ENCODE measurements at places on chromosomes 2 and 18.

DNA sequence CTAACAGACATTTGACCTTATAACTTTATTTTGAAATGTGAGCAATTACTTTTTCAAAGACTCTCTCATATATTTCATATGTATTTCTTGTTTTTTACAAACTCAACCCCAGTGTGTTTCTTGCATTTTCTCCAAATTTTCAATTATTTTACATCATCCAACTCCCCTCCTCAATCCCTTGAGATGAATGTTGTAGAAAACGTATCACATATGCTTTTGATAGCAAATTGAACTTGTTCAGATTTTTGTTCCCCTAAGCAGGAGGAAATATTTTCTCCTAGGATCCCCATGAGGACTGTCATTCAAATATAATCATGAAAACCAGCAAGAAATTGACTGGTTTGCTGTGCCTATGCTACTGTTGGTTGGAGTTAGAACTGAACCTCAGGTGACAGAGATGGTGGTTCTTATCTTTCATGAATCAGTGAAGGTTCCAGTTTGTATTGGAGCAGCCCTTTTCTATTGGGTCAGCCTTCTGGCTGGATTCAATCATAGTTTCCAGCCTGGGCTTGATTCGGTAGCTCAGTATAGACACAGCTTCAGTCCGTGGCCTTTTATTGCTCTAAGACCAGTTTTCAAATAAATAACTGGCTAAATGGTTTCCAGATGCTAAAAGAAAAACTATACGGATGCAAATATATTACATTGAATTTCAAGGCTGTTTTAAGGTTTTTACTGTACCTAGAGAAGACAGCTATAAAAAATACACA is 591.0 kb downstream of the EPHA4 start:
- DNase-seq, result no peak

DNA sequence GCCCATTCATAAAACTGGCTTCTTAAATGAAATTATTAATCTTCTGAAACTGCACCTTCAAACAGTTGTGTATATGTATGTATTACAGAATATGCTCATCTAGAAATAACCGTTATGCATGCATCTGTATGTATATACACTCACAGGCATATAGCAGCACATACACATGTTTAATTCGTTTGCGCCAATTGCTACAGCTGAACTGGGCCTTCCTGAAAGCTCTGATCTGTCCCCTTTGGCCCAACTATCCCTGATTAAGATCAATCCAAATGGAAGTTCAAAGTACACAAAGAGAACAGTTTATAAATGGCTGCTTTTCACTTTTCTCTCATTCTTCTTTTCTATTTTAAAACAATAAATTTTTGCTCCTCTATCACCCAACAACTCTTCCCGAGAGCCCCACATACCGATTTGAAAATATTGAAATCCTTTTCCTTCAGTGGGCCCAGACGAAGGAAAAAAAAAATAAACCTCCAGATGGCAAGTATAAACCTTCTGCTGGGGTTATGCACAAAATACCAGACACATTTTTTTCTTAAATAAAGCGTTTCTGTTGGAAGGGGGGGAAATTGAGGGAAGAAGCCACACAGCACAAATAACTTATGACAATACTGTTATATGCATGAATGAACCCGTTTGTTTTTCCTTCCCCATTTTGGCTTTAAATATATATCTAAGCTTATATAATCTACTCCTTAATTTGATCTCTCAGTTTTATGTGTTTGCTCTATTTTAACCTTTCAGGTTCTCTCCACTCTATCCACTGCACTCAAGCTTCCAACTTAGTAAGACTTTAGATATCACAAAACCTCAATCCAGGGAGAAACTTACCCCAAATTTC is 267.3 kb downstream of the TCF4 start:
- no peak for DNase-seq

DNA sequence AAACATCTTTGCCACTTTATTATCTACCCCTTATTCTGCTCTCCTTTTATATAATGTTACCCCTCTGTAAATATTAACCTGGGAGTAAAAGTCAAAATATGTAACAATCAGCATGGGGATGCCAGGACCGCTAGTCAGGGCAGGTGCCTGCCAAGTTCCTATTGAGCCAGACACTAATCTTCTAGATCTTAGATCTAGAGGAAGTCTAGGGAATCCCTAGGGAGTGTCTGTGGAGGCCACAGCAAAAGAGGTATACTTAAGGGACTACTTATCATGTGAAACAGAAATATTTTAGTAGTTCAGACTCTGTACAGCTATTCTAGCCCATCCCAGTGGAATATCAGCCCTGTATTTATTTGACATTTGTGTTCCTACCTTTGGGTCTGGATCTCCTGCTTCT is 600.8 kb upstream of the CDH2 start:
- DNase-seq, result no peak

- no peak for DNase-seq
These were observed 196.4 kb downstream of the UXS1 start for GRCh38 chr2:105997711-105998110.

GRCh38 chr2:12821656-12822055 is 104.9 kb downstream of the TRIB2 start:
- DNase-seq, result no peak

GRCh38 chr2:228689053-228689452 is 507.6 kb upstream of the SPHKAP start:
- DNase-seq, result no peak

DNA sequence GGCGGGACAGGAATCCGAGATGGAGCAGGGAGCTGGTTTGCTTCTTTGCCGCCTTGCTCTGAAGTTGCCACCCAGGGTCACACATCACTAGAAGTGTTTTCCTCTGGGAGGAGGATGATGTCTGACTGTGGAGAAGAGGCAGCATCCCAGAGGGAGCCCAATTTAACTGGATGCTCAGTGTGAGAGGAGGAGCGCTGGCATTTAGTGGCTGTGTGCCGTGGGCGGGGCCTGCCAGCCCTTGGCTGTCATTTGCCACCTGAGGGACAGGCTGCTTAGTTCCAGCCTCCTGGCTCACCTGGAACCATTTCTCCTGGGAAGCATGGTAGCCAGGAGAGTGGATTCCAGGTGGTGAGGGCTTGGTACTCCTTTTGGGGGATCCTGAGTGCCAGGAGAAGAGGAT is 9.6 kb downstream of the B3GNT2 start:
- DNase-seq, result no peak

GRCh38 chr2:78263571-78263970 is 741.4 kb upstream of the LRRTM4 start:
- DNase-seq, result no peak

GRCh38 chr18:725646-726045 is 13.2 kb upstream of the ENOSF1 start:
- no peak for DNase-seq

DNA sequence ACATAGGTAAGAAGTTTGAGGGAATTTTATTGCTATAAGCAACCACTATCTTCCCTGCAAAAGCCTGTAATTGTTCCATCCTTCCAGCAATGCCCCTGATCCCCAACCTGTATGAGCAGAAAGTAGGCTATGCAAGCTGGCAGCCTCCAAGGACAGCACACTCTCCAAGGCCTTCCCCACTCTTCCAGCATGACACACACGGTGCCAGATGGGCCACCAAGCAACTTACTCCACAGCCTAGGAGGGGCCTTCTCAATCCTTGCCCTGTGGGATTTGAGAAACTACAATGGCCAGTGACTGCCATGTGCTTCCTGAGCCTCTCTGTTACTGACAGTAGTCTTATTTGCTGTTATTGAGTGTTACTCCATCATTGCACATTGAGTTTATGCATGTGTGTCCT is 137.5 kb downstream of the ACTR3 start:
- DNase-seq, result no peak

- no peak for DNase-seq
These were observed 3.9 kb downstream of the MAPRE2 start for GRCh38 chr18:35045121-35045520.

GRCh38 chr2:96344011-96344410 is 8.4 kb downstream of the NCAPH start:
- DNase-seq, result no peak

DNA sequence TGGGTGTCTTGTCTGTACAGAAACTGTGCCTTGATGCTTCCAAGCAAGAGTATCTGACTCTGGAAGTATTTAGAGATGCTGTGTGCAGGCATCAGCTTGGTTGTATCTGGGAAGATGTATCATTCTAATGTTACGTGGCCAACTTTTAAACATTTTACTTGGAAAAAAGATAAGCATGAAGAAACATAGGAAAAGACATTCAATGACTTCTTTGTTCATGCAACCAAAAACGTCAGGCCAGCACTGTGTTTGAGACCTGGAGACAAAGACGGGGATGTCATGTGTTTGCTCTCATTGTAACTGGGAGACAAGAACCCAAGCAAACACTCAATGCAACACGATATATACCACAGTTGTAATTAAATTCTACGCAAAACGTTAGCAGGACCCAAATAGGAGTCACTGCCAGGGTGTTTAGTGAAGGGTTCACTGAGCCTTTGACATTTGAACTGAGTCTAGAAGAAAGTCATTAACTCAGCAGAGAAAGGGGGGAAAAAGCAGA is 8.9 kb upstream of the SESTD1 start:
- DNase-seq, result peak; percentile 88

DNA sequence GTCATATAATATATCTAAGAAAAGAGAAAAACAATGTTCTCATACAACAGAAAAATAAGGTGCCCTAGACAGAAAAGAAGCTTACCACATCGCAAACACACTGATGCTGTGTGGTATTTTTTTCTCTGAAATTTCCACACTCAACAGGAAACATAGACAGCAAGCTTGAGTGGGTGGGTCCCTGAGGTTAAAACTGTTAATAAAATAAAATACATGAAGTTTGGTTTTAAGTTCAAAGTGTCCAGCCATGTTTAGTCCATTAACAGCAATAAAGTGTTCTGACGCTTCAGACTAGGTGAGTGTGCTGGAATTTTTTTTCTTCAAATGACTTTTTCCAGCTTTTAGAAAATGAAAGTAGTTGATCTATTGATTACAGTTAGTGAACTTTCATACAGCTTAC is 83.3 kb upstream of the EPB41L5 start:
- DNase-seq, result no peak

GRCh38 chr2:38125842-38126241 is 49.9 kb upstream of the CYP1B1 start:
- DNase-seq, result no peak

- no peak for DNase-seq
These were observed 61.1 kb downstream of the HK2 start for GRCh38 chr2:74895001-74895400.

DNA sequence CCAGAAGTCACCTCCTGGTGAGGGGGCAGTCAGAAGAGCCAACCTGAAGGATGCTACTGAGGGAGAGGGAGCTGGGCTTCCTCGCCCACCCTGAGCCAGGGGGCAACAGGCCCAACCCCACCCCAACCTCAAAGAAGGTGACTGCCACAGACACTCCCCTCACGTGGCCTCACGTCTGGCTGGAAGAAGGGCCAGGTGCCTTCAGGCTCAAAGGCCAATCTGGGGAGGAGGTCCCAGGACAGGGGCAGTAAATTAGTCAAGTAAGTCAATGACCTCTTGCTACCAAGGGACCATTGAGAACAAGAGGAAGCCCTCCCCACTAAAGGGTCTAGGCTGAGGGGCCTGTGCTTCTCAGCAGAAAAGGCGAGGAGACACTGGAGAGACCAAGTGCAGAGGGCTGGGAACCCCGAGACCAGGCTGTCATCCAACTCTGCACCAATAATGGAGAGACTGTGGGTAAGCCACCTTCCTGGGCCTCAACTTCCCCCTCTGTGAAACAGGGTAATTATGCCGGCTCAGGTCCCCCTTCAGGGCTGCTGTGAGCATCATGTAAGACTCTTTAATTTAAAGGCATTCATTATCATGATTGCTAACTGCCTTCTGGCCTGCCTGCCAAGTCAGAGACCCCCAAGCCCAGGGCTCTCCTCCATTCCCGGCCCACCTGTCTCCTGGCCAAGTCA is 20.2 kb upstream of the TNS1 start:
- DNase-seq, result no peak

GRCh38 chr2:72613931-72614330 is 211.9 kb downstream of the EXOC6B start:
- DNase-seq, result no peak

GRCh38 chr2:217691920-217692666 is 310.7 kb downstream of the TNS1 start:
- no peak for DNase-seq

DNA sequence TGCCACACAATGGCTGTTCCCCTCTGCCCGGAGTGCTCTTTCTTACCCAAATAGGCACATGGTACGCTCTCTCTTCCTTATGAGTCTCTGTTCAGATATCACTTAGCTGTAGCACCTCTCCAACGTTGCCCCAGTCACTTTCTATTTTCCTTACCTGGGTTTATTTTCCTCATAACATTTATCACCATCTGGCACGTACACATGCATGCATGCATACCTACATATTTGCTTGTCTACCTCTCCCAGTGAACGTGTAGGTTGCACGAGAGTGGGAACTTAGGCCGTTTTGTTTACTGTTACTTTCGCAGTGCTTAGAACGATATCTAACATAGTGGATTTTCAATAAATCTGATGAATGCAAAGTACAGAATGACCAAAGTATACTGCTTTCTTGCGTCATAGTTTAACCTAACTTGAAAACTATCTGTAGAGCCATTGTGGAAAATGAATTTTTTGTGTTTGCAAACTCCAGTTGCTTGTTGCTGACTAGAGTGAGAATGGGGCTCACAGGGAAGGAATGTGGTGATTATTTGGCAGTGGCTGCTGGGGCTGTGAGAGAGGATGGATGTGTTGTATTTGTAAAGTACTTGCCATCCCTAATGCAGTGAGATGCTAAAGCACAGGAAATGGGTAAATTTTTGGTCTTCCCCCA is 47.1 kb downstream of the ACSL3 start:
- DNase-seq, result no peak

DNA sequence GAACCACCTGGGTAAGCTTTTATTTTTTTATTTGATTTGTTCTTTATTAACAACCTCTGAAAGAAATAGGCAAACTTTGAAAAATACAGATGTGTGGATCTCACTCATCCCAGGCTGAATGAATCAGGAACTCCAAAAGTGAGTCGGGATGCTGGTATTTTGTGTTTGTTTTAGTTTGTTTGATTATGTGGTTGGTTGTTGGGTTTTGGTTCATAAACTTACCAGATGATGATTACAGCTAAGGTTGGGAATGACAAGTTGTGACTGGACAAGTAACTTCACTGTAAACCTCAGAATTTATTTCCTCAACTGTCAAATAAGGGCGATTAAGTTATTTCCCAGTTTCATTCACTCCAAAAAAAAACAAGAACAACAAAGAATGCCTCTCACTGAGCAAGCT is 80.5 kb upstream of the KIF5C start:
- DNase-seq, result no peak

DNA sequence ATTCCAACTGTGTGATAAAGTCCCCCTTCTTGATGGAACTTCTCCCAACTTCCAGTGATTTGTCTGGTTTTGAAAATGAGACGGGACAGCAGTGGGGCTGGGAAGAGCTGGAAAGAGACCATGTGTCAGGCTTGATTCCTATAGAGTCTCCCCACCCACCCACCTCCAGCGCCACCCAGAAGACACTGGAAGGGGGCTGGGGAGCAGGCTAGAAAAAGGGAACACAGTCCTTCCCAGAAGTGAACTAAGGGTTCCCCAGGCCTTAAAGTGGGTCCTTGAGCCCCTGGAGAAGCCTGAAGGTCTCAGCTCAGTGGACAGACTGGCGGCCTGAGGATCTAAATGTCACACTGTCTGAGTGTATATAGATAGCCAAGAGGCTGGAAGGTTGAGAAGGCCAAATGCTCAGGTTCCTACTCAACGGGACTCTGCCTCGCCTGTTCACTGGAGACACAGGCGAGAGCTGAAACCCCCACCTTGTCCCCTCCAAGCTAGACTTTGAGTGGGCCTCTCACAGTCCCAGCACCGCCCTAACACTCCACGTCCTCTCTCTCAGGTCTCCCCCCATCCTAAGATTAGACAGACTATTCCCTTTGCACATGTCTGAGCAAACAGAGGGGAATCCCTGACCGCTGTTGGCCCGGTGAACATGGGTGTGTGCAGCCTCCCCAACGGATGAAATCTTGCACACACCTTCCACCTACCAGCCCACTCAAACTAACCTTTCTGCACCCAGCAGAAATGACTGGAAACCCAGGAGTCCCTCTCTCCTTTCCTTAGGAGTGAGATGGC is 1.6 kb downstream of the PKDCC start:
- DNase-seq, result no peak

Data from NCI-H510A (cell line).